NCI-H774 (cell line): ENCODE measurements at places on chromosomes 2 and 18.

DNA sequence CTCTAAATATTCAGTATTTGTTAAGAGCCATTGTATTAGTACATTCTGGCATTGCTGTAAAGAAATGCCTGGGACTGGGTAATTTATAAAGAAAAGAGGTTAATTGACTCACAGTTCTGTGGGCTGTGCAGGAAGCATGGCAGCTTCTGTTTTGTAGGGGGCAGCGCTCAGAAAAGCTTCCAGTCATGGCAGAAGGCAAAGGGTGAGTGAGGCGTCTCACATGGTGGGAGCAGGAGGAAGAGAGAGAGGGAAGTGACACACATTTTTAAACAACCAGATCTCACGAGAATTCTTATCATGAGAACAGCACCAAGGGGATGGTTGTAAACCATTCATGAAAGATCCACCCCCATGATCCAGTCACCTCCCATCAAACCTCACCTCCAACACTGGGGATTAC is 13.8 kb upstream of the CCDC102B start:
- no peak for DNase-seq

- no peak for DNase-seq
These were observed 67.8 kb downstream of the SRBD1 start for GRCh38 chr2:45543257-45543656.

DNA sequence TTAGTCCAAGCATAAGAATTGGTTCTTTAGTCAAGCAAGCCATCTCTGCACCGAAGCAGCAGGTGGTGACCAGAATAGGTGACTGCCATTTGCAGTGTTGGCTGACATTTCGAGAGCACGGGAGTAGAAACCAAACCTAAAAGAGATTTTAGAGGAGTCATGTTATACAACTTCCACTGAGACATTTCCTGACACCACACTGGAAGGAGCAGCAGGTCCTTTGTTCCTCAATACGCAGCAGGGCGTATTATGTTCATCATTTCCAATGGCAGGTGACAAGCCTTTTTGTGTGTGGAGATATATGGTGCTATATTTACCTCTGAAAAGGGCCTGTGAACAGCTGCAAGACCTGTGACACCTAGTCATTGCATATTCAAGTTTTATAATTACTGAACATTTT is 418.8 kb upstream of the NETO1 start:
- DNase-seq: peak; percentile 16

DNA sequence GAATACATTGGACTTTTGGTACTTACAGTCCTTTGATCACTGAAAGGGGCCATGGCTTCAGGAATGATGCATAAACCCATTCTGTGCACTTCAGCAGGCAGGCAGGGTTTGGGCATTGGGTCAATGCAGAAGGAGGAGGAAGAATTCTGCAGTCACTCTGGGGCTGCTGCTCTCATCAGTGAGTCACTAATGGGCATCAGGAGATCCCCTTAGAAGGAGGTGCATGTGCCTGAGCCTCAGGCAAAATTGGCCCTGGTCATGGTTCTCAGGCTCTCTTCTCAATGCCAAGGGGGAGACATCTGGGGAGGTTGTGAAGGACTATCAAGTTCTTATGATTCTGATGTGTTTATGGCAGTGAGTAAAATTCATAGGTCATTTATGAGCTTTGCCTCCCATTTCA is 52.0 kb upstream of the TNP1 start:
- DNase-seq: no peak

- no peak for DNase-seq
These were observed 11.0 kb upstream of the CATIP start for GRCh38 chr2:218345491-218346236.

- no peak for DNase-seq
These were observed 64.7 kb upstream of the HAAO start for GRCh38 chr2:42856891-42857632.

GRCh38 chr18:35289727-35290093 is 319 bp downstream of the ZSCAN30 start:
- peak; percentile 23 for DNase-seq

GRCh38 chr2:196759378-196759706 is 40.1 kb downstream of the GTF3C3 start:
- no peak for DNase-seq

DNA sequence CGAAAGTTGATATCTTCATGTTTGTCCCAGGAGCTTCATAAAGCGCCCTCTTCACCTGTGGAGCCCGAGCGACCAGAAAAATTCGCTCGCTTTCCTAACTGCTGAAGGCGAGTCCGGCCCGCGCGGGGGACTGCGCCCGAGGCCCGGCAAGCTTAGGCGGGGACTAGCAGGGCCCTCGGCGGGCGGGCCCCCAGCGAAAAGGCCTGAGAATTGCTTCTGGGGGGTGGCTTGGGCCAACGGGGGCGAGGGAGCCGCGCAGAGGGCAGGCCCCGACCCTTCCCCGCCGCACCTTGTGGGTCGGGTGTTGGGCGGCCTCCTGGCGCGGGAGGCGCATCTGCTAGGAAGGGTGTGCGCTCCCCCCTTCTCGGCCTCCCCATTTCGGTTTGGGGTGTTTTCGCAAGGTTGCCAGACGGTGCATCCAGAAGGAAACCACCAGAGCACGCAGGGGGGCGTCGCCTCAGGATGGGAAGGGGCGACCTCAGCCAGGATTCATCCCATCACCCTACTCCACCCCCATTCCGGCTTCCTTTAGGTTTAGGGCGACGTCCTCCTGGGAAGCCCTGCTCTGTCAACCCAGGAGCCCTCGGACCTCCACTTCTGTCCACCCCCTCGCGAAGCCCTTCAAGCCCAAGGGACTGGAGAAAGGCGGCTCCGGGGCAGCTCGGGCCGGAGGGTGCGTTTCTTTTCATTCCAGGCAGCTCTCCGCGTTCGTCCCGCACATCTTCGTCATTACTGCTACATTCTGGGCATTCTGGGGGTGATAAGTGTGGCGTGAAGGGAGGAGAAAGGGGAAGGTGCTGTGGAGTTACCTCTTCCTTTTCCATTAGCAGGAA is 9.1 kb downstream of the SP9 start:
- no peak for DNase-seq

DNA sequence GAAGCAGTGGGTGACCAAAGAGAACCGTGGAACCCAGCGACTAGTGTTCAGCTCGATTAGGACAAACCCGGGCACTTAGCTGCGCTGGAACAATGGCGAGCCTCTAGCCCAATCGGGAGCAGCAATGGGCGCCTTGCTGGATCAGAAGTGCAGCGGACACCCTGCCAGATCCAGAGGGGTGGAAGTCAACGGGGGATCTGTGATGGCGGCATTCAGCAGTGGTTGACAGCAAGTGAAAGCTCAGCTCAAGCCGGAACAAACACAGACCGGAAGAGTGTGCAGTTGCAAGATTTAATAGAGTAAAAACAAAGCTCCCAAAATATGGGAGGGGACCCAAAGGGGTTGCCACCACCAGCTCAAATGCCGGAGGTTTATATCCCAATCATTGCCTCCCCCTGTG is 478.7 kb upstream of the REG3G start:
- peak; percentile 71 for DNase-seq

DNA sequence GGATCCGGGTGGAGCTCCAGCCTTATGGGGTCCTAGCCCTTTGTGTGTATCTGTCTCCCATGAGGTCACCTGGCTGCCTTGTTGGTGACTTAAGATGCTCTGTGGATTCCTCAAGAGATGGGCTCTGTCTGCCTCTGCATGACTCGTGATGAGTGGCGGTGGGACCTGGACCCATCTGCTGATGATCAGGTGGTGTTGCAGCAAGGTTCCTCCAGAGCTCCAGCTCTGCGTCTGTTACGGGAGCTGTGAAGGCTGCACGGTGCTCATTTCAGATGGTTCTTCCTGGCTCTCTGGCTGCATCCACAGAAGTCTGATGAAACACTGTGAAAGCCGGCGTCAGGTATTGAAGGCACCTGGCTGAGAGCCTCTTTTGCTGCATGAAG is 2.4 kb downstream of the AGAP1 start:
- DNase-seq: no peak

GRCh38 chr18:10120622-10121021 is 206.8 kb downstream of the VAPA start:
- no peak for DNase-seq

DNA sequence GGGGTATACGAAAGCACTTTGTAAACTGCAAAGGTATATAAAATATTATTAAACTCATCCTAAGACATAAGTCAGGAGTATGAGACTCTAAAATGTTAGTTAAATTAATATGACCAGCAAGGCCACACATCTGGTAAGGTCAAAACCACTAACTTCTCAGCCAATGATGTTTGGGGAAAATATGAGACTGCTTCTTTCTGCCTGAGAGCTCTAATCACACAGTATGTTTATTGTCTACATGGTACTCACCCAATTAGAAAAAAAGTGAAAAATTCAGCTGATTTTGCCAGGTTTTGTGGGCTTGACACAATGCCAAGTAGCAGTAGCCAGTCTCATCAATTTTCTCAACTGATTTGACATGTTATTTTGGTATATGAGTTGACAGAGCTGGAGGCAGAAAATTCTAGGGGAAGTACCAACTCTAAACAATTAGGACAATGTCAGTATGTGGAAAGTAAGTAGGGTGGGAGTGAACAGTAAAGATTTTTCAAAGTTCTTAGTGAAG is 87.3 kb downstream of the ALK start:
- no peak for DNase-seq

DNA sequence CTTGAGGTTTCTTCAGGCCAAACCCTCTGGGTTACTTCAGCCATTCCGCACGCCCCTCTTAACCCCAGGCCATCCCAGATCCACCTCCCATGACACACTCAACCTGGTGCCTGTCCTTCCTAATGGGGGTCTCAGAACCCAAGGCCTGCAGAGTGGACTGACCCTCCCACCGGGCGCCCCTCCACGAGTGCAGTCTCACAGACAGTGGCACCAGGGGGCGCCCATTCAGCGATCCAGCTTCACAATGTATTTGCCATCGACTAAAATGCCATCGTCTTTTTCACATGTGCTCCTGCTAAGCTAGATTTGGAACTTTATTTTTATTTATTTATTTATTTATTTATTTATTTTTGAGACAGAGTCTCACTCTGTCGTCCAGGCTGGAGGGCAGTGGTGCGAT is 38.5 kb downstream of the INPP5D start:
- DNase-seq: no peak

- DNase-seq: no peak
These were observed 485.4 kb upstream of the SLC8A1 start for GRCh38 chr2:40937284-40937683.

GRCh38 chr2:75634945-75635344 is 11.6 kb upstream of the MRPL19 start:
- no peak for DNase-seq

GRCh38 chr2:36677386-36677785 is 19.1 kb upstream of the VIT start:
- DNase-seq: no peak

GRCh38 chr2:112085916-112086669 is 31.0 kb downstream of the TMEM87B start:
- no peak for DNase-seq

DNA sequence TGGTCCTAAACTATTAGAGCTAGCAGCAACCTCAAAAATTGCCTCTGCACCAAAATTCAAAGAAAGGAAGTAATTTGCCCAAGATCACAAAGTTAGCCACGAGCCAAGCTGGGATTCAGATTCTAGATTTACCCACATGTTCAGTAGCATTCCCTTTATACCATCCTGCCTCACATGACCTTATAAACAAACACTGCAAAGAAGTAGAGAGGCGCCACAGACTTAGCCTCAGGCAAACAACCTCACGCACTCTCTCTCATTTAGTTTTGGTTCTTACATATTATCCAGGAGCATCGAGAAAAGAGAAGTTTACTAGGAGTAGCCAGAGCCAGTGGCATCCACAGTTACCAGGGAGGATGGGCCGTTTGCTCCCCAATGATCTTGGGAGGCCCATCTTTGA is 226.6 kb downstream of the OSR1 start:
- no peak for DNase-seq

- DNase-seq: no peak
These were observed 1.6 kb downstream of the SLC66A2 start for GRCh38 chr18:79949697-79950487.

DNA sequence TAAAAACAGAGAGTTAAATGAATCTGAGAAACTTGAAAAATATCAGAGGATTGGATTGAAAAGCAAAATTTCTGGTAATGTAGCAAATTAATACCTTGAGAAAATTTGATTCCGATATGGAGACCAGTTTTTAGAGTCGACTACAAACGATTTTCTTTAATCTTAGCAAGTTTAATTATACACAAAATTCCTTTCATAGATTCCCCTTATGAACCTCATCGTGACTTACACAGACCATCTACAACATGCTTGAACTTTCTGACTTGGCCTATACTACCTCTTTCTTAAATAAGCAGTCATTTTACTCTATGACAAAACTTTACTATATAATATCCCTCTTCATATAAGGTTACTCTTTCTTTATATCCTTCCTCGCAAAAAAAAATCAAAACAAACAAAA is 769.6 kb upstream of the CRIM1 start:
- no peak for DNase-seq

GRCh38 chr2:1990724-1991123 is 246.4 kb upstream of the PXDN start:
- DNase-seq: no peak

- no peak for DNase-seq
These were observed 46.2 kb upstream of the SNTG2 start for GRCh38 chr2:904246-905024.

DNA sequence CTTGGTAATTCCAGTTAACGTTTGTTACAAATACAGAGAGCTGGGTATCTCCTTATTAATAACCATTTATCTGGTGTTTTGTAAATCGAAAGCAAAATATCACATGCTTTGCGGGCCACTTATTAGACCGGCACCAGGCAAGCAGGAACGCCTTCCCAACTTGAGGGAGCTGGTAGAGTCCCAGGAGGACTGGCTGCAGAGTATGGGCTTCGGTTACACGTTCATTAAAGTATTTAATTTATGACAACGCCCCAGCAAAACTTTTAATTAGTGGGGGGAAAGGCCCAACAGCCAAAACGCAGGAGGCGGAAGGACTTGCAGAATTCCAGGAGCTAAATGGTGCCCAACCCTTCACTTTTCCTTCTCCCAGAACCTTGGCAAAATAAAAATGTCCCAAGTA is 3.7 kb downstream of the SMAD7 start:
- no peak for DNase-seq

DNA sequence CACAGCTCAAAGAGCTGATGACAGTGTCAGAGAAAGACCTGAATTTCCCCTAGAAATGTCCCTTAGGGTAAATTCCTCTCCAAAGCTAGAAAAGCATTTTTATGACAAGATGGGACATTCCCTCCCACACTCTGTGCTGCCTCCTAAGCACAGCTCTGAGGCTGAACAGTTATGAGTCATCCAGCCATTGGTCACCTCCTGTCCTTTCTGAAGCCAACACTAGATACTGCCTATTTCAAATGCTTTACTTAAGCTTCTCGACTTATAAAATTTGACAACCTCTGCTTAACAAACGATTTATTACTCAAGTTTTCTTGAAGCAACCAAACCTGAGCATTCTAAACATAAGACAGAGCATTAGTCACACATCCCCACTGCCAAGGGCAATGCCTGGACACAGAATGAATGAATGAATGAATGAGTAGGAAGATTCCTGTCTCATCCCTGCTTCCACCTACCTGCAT is 35.4 kb downstream of the B4GALT6 start:
- no peak for DNase-seq
